GM19239 (cell line): ENCODE measurements at places on chromosomes 11 and 22.

GRCh38 chr11:12725863-12726682, 51.9 kb downstream of the TEAD1 start:
- DNase-seq: no peak

- no peak for DNase-seq
Measured at GRCh38 chr22:48218889-48219420, 1456.5 kb downstream of the TBC1D22A start.

GRCh38 chr11:66847461-66848232, 4.4 kb downstream of the RCE1 start:
- no peak for DNase-seq

DNA sequence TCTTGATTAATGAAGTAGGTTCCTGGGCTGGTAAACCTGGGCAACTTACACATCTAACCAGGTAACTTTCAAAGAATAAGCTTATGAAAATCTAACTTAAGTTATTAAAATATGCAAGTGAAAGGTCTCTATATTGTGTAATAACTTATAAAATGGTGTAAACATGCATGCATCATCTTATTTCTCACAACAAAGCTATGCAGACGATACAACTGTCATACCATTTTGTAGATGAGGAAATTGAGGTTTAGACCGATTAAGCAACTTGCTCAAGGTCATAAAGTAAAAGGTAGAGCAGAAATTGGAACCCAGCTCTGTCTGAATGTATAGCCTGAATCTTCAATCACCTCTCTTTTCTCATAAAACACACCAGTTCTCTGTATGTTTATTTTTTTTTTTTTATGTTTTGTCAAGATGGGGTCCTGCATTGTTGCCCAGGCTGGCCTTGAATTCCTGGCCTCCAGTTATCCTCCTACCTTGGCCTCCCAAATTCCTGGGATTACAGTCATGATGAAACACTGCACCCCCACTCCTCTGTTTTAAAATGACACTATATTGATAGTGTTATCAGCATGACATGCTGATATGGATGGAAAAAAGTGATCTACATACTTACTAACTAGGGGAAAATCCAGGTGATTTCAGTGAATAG, 109.6 kb downstream of the SGSM3 start:
- DNase-seq: no peak

DNA sequence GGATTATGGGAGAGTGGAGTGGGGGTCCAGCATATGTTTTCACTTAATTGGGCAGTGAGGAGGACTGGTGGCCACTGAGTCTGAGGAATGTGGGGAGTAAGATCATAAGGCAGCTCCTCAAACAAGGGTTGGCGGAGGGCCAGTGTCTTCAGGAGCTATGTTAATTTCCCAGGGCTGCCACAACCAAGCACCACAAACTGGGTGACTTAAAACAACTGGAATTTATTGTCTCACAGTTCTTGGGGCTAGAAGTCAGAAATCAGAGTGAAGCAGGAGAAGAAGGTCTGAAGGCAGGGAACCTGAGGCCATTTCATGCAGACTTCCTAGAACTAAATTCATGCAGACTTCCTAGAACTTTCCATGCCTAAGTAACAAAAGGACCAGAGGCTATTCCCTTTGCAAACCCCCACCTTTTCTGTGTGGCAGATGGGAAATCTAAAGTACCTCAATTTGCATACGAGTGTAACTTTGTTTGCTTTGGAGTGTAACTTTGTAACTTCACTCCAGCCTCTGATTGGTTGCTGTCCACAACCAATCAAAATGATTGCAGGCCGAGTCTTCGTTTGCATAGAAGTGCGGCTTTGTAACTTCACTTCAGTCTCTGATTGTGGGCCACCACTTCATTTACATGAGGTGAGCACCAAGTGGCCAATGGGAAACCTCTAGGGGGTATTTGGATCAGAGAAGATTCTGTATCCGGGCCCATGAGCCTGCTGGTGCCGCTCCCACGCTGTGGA, 50.5 kb upstream of the ZBED5 start:
- no peak for DNase-seq

- no peak for DNase-seq
Measured at GRCh38 chr11:77776455-77776854, 44.1 kb downstream of the RSF1 start.
